Activated CD4-positive, alpha-beta T cell treated with anti-CD3 and anti-CD28 coated beads, Interleukin-2, amount 50 U/mL, for 16 hours (primary cell): ENCODE measurements at places on chromosomes 4 and X.

DNA sequence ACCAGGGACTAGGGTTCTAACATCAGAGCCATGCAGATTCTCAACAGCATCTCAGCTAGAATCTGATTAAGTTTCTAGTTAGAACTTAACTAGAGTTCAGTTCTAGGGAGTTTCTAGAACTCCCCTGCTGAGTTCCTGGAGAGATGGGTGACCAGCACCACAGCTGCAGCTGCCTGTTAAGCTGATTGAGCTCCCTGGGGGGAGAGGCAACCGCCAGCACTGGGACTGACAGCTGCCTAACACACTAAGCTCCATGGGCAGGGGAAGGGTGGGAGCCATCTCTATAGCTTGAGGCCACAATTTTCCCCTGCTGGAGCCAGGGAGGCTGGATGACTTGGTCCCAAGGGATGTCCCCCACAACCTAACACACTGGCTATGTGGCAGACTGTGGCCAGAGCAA lies 84.2 kb downstream of the CHIC1 start:
- no peak for DNase-seq

- DNase-seq: no peak
These were observed 56.4 kb upstream of the DRP2 start for GRCh38 chrX:101163166-101163565.

DNA sequence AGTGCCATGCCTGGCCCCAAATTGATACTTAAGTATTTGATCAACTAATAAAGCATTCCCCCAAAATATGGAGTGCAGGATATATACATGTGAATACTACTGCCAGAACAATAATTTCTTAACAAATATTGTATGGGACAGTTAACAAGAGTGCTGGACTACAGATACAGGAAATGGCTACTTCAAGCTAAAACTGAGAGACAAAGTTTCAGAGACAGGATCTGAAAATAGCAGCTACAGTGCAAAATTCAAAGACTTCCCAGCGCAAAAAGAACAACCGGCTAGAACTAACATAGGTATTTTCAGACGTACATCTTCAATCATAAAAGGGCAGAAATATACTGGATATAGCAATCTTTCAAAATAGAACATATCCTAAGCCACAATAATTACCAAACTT lies 6.3 kb downstream of the ATRX start:
- no peak for DNase-seq

GRCh38 chrX:133374874-133375387 lies 40.4 kb downstream of the GPC4 start:
- DNase-seq: no peak

DNA sequence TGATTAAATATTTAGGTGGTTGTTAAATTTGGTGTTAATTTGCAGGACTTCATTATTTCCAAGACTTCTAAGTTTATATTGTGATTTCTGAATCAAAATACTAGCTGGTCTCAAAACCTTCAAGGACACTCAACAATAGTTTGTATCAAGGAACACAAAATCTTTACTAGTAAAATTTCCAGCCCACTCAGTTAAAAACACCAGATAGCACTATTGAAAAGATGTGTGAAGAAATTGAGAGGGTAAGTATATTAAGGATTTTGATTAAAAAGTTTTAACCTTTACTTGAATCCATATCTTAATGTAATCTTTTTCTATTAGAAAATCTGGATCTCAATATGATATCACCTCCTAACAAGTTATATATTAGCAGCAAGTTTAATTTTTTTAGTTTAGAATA lies 89.3 kb upstream of the UGT8 start:
- no peak for DNase-seq

DNA sequence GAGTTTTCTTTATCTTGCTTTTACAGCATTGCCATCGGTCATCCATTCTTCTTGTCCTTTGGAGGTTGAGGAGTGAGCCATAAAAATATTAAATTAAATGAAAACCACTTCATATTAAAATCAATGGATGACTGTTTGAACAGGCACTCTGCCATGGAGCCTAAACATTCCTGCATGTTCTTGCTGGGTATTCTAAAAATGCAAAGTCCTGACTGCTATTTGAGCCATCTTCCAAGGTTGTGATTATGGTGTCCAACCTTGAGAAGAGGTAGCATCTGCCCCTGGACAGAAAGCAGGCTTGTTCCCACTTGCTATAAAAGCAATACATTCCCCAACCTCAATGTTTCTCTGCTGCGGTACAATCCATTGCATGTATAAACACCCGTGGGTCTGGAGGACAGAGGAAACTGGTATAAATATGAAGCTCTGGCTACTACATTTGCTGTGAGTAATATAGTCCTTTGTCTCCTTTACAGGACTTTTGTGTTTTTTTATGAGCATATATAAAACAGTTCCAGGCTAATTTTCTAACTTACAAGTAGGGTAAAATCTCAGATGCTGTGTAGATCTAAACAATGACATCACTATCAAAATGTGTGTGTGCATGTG lies 70.9 kb upstream of the FAT4 start:
- no peak for DNase-seq

GRCh38 chr4:184154199-184154598 lies 63.5 kb downstream of the ENPP6 start:
- no peak for DNase-seq
